Dorsolateral prefrontal cortex (tissue), 122 donors: ENCODE measurements at places on chromosomes 3 and 15. TPM values are rescaled to one million over a fixed set of nuclear protein-coding genes. Genes with fewer than 3 reads are reported as not detected.

- no peak for DNase-seq
These were observed 64.3 kb downstream of the CASR start for GRCh38 chr3:122247825-122248185.

GRCh38 chr15:74812533-74812932 lies at the start of gene LMAN1L:
LMAN1L (plus strand) TSS chr15:74812835; CDS start chr15:74812855, 20 bp downstream.
- no peak for DNase-seq

GRCh38 chr15:92495446-92495845 lies 101.8 kb downstream of the ST8SIA2 start:
- no peak for DNase-seq

DNA sequence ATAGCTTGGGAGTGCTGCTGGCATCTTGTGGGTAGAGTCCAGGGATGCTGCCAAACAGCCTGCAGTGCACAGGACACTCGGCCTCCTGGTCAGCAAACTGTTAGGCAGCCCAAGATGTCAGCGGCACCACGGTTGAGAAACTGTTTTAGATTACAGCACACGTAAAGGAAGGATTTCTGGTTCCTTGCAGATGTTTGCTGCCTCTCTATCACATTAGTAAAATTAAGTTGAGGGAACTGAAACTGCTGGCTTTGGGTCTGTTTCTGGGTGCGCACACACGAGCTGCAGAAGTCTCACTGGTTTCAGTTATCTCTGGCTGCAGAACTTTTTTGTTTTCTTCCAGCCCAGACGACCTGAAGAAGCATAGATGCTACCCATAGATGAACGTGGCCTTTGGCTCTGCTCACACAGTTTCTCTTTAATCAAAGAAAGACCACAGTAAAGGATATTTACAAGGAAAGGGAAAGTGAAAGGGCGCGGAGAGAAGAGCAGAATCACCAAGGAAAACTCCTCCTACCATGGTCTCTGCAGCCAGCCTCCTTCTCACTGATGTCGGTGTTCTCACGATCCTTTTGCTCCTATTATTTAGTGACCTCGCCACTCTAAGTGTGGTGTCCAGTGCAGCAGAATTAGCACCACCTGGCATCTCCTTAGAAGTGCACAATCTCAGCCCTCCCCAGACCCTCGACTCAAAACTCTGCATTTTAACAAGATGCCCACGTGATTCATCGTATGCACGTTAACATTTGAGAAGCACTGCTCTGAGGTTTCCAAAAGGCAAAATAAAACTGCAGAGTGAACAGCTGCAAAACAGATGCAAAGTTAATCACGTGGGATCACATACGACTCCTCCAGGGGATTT lies 50.6 kb upstream of the AKAP13 start:
- no peak for DNase-seq

DNA sequence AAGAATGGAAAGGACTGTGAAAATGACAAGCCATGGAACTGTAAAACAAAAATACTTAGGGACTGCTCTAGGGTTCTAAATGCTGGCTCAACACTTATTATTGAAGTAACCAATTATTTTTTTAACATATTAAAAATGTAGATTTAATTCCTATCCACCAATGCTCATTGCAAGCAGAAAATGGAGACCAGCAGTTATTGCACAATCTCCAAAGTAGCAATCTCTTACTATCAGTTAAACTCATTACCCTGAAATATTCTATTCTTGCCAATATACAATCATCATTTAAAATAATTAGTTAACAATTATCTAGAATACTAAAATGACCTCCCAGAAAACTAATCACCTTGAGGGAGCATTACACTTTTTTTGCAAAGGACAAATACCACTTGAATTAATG lies 499.8 kb downstream of the NAALADL2 start:
- no peak for DNase-seq

DNA sequence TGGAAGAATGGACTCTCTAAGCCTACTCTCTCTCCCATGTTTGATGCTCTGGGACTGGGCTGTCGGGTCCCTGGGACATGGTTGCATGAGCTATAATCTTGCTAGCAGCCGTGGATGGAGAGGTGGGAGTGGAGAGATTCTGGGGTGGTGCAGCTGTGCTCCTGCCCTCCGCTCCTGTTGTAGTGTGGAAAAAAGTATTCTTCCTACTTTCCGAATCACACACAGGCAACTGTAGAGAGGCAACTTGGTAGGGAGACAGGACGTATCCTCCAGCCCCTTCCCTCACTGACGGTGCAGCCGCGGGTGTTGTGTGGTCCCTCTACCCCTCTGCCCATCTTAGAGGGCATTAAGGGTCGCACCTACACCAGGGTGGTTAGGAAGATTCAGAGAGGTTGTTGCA lies 281.4 kb upstream of the TLE3 start:
- DNase-seq = no peak

- DNase-seq = no peak
These were observed 424.1 kb upstream of the KCNMB2 start for GRCh38 chr3:178112134-178112533.

GRCh38 chr15:35161694-35162093 lies 76.6 kb upstream of the NANOGP8 start:
- DNase-seq = no peak

DNA sequence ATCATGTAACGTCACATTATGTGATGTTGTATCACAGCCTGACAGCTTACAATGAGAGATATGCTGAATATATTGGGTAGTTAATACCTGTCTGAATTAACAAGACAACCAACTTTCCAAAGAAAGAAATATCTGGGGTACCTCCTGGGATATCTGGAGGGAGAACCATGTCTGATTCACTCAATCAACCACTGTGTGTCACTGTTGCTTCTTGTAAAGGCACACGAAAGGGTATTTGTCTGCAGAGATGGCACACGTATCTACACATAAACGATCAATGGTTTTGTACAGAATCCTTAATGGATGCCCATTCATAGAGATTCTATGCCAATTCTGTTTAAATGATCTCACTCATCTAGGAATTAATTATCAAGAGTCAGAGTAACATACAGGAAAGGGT lies 252.1 kb upstream of the TMCO5A start:
- no peak for DNase-seq

- no peak for DNase-seq
These were observed 20.5 kb downstream of the SLC35A5 start for GRCh38 chr3:112582244-112582874.

The SNTN gene
- not detected for total RNA-seq

The SERINC4 gene
- 0.59 TPM for total RNA-seq
